ENCODE measurements at places on chromosomes 5 and 9. TPM values are rescaled to one million over a fixed set of nuclear protein-coding genes. Genes with fewer than 3 reads are reported as not detected.

Gene DMRTA1
- 0.26 TPM for total RNA-seq

Gene PCDHGA2
- 0.86 TPM for total RNA-seq

Gene ZNF462
- total RNA-seq = 2.9 TPM

Gene GRM6
- not detected for total RNA-seq

Gene ADGRV1
- 0.11 TPM for total RNA-seq

Gene KIF4B
- 0.33 TPM for total RNA-seq

Gene ABLIM3
- total RNA-seq = 24.2 TPM
